Activated CD4-positive, alpha-beta T cell treated with anti-CD3 and anti-CD28 coated beads, Interleukin-2, Interleukin-4, amounts not matched to agents 100 ng/mL and 50 ng/mL, durations not matched to agents 16 hours and 8 hours (primary cell): ENCODE measurements at places on chromosomes 12 and 14.
A peak's percentile ranks its signal among the peaks of the same experiment; 100 is the strongest.

DNA sequence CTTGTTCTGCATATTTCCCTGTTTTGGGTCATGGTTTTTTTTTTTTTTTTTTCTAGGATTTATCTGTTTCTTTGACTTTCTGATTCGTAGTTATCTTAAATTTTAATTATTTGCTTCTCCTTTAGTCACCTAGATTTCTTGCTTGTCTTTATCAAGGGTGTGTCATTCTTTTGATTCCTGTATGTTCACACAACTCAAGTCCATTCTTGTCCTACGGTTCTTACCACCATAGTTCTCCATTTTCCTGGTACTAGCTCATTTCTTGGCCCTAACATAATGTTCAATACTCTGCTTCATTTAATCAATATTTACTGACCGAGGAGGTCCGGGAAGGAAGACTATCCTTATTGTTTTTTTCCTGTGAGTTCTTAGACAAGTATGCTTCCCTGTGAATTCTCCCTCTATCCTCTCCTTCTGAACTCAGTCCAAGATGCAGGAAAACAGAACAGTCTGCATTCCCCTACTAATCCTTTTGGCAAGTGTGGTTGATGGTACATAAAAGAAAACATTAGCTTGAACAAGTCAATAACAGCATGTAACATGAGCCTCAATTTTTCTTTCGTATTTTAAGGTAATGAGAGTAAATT, 1346.4 kb upstream of the SEL1L start:
- no peak for DNase-seq

GRCh38 chr12:90239732-90240260, 531.2 kb upstream of the ATP2B1 start:
- no peak for DNase-seq

DNA sequence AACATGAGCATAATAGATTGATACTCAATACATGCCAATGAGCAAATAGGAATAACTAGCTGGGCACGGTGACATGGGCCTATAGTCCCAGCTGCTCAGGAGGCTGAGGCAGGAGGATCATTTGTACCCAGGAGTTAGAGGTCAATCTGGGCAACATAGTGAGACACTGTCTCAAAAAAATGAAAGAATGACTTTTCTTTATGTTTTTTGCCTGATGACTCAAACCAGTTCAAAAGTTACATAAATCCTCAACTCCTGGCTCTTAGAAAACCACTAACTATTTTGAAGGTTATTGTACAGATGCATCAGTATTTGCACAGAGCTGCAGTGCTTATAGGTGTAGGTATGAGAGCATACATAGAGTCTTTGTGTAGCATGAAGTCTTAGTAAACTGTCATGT, 219.2 kb upstream of the RGS6 start:
- no peak for DNase-seq

DNA sequence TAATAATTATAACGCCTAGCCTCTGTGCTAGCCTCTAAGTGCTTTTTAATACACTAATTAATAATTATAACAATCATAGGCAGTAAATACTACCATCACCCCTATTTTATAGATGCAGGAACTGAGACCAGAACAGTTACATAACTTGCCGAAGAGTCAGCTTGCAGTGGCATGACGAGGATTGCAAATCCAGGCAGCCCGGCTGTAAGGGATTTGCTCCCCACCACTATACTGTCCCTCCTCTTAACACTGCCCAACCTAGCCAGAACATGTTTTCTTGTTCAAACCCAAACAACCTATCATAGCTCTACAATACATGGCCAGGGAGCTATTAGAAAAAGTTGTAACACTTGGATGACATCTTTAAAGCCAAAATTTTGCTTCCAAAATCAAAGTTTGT, 33.9 kb upstream of the VASH1 start:
- no peak for DNase-seq

DNA sequence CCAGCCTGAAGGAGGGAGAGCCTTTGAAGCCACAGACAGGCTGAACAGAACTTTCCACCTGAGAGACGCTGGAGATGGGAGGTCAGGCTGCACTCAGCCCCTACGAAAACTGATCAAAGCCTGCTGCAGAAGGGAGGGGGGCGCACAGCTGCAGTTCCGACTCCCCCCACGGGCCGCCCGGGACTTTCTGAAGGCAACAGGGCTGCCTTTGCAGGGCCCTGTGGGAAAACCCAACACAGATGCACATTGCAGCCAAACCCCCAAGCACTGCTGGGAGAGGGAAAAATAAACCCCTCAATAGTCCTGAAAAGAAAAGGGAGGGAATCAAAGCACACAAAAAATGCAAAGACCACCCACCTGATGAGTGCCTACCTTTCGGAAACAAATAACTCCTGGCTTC, 290.6 kb downstream of the ZFP36L1 start:
- DNase-seq: no peak

- DNase-seq: peak; percentile 55
Measured at GRCh38 chr14:89422181-89422951, 5.3 kb upstream of the FOXN3 start.

DNA sequence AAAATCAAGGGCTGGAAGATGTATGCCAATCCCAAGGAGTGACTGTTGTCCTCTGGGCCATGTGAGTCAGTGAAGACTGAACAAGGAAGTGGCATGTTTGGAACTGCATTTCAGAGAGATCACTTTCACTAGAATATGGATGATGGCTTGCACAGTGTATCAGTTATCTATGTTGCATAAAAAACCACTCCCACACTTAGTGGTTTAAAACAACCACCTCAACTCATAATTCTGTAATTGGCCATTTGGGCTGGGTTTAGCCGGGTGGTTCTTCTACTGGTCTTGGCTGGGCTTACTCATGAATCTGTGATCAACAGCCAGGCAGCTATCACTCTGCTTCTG, 15.4 kb downstream of the BDKRB1 start:
- no peak for DNase-seq

- no peak for DNase-seq
Measured at GRCh38 chr14:101197595-101198397, 294.3 kb upstream of the RTL1 start.

GRCh38 chr12:54216797-54217661, 28.2 kb upstream of the SMUG1 start:
- DNase-seq: peak; percentile 80
